Epithelial cell of umbilical artery (primary cell): ENCODE measurements at places on chromosomes 5 and 9. TPM values are rescaled to one million over a fixed set of nuclear protein-coding genes. Genes with fewer than 3 reads are reported as not detected.

CDC20B gene
- total RNA-seq = under 0.01 TPM in 1 of 2 replicates, not detected in the other

SOX30 gene
- total RNA-seq = not detected in 2 replicates

SPATA31A3 gene
- total RNA-seq = not detected in 2 replicates

PCDHB12 gene
- under 0.01 TPM in 1 of 2 replicates, not detected in the other for total RNA-seq

BARHL1 gene
- total RNA-seq = not detected in 2 replicates
